ENCODE measurements at places on chromosomes 16 and 17. TPM values are rescaled to one million over a fixed set of nuclear protein-coding genes. Genes with fewer than 3 reads are reported as not detected.

The ACSM2A gene
- total RNA-seq: not detected

The RHBDL3 gene
- total RNA-seq: not detected

The ENO3 gene
- not detected for total RNA-seq

The FOXN1 gene
- total RNA-seq: 9.3 TPM

The AANAT gene
- not detected for total RNA-seq

The CDH8 gene
- not detected for total RNA-seq

The CCNF gene
- total RNA-seq: 5.2 TPM

The CFAP119 gene
- 2.0 TPM for total RNA-seq

The TMC5 gene
- total RNA-seq: 28.3 TPM

The OR1A1 gene
- total RNA-seq: not detected

The MRM1 gene
- total RNA-seq: 11.3 TPM

The TBC1D28 gene
- not detected for total RNA-seq

The KRT26 gene
- not detected for total RNA-seq

The SRRM2 gene
- total RNA-seq: 929 TPM

The MAF gene
- total RNA-seq: 16.7 TPM

All from stomach (tissue), 19 donors.